ENCODE measurements at places on chromosomes 6 and 20. TPM values are rescaled to one million over a fixed set of nuclear protein-coding genes. Genes with fewer than 3 reads are reported as not detected.
A peak's percentile ranks its signal among the peaks of the same experiment; 100 is the strongest.

- no peak for DNase-seq
These were observed 808.1 kb downstream of the MAFB start for GRCh38 chr20:39880890-39881289.

GRCh38 chr20:634148-634925 lies 18.7 kb downstream of the SRXN1 start:
- no peak for DNase-seq

RTF2 gene
- 75.3 TPM for total RNA-seq

DNA sequence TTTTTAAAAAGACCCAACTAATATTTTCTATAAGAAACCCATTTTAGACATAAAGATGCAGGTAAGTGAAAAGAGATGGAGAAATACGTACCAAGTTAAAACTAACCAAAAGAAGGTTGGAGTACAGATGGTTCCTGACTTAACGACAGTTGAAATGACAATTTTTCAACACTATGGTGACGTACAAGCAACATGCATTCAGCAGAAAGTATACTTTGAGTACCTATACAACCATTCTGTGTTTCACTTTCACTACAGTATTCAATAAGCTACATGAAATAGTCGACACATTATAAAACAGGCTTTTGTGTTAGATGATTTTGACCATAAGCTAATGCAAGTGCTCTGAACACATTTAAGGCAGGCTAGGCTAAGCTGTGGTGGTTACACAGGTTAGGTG lies 228.9 kb downstream of the RNGTT start:
- no peak for DNase-seq

TNFAIP3 gene
- 2.9 TPM for total RNA-seq

WFDC2 gene
- total RNA-seq = 7.4 TPM

- DNase-seq = no peak
These were observed 361.0 kb upstream of the MARCKS start for GRCh38 chr6:113496166-113496565.

DNA sequence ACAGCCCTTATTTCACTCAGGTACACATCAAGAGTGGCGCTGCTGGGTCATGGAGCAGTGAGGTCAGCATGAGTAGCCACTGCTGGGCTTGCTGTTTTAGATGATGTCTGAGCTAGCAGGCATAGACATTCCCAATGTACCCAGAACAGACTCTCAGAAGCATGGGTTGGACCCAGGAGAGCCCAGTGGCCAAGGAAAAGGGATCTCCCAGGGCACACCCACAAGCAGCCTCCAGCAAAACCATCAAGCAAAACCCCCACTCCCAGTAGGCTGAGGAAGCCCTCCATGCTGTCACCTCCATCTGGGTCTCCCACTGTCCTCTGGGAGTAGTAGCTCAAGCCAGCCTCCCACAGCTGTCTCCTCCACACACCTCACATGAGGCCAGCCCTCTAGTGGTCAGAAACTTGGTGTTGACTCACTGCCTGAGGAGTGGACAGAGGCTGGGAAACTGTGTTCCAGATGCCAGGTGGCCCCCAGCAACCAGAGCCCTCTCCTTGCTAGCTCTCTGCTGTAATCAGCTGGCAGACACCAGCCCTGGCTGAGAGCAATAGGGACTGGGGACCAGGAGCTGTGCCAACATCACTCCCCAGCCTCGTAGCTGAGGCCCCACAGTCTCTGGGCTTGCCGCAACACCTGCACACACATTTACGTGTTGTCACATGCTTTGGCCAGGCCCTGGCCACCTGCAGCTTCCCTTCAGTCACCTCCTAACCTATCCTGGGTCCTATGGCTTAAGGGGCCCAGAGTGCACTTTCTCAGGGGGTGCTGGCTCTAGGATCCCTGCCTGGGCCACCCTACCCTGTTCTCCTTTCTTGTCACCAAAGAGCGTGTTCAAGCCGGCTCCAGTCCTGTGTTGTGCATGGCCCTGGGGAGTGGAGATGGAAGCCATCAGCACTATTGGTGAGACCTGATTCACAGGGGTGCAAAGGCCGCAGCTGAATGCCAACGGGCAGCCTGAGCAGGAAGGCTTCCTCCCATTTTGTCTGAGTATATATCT lies 1.9 kb upstream of the AP5S1 start:
- peak; percentile 58 for DNase-seq

DNA sequence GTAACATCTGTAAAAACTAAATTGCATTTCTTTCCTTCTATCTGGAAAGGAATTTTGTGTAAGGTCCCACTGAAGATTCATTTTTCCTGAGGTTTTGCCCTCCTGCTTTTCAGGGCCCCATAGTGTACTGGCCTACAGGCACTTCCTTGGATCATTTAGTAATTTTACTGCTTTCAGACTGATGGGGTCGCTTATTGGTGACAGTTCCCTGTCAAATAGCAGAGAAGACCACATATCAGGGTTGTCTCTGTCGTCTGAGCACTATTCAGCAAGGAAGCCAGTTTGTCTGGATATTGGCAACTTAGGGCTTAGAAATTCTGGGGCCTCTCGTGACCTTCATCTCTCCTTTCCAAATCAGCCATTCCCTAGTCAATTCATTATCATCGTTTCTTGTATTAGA lies 3.5 kb downstream of the GRM1 start:
- DNase-seq = no peak

GRCh38 chr6:37426058-37426944 lies 6.7 kb upstream of the CMTR1 start:
- DNase-seq = no peak

GRCh38 chr6:143478479-143479062 lies 28.0 kb downstream of the PEX3 start:
- no peak for DNase-seq

ADTRP gene
- total RNA-seq = not detected

DNA sequence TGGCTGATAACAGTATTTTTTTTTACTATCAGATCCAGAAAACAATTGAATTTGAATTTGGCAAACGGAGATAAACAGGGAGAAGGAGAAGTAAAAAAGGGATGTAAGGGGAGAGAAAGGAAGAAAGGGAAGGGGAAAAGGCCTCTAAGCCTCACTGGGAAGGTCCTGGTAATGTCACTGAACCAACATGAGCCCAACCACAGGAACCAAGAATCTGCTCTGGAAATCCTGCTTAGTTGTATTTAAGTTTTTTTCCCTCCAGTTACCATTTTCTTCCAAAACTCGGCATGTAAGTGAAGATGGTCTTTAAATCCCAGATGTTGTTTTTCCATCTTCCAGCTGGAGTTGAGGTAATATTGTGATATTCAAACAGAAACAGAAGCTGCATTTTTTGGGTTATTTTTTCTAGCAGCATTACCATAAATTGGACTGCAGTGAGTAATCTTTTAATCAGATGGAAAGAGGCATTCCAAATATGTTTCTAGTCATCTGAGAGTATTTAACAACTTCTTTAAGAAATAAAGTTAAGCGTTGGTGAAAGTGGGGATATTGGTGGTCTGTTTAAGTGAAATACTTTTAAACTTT lies 91.1 kb downstream of the TXNDC5 start:
- no peak for DNase-seq

PPIL6 gene
- 3.3 TPM for total RNA-seq

DNA sequence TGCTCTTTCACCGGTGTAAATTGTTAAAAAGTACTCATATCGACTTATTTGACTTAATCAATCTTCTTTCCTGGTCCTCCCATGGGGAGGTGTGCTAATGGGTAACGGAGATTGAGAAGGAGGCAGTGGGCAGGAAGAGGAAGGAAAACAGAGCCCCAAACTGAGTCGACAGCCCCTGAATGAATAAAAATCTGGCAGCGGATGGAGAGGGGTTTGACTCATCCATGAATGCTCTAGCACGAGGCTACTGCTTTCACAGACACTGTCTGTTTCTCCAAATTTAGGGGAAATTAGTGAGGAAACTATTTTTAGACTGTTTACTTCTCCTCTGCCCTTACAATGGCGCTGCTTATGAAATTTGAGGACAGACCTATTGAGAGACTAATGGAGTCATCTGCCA lies 142.2 kb upstream of the ATXN1 start:
- DNase-seq = no peak

- no peak for DNase-seq
These were observed 62.2 kb downstream of the SLX4IP start for GRCh38 chr20:10497283-10497682.

TSBP1 gene
- total RNA-seq = not detected

- DNase-seq = no peak
These were observed 40.4 kb downstream of the TTI1 start for GRCh38 chr20:37992802-37993409.

DNA sequence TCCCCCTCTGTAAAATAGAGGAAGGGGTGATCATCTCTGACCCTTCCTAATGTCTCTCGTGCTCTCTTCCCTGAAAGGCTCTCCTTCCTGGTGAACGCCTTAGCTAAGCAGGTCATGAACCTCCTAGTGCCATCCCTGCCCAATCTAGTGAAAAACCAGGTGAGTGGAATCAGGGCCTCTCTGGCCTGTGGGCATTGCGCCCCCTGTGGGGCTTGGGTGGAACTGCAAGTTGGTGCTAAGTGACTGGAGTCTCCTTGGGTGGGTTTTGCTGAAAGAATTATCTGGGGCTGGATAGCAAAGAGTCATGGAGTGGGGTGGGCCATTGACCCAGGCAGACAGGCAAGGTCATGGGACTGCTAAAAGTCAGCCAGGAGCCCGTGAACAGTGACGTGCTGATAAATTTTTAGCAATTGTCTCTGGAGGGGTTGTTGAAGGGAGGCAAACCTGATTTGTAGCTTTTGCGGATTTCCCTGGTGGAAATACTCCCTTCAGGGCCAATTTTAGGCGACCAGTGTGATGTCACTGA lies 8.9 kb downstream of the BPIFB1 start:
- DNase-seq = peak; percentile 65

MLN gene
- total RNA-seq = not detected

GRCh38 chr6:92469186-92469828 lies 950.1 kb downstream of the EPHA7 start:
- DNase-seq = no peak

- DNase-seq = no peak
These were observed 13.3 kb upstream of the SLC2A12 start for GRCh38 chr6:134065706-134066105.

CTAGE9 gene
- total RNA-seq = not detected

- no peak for DNase-seq
These were observed 7.7 kb upstream of the PBOV1 start for GRCh38 chr6:138225953-138226352.

- no peak for DNase-seq
These were observed 87.7 kb upstream of the BEND3 start for GRCh38 chr6:107202876-107203468.

GRCh38 chr6:156348424-156348823 lies 428.8 kb upstream of the ARID1B start:
- no peak for DNase-seq

DNA sequence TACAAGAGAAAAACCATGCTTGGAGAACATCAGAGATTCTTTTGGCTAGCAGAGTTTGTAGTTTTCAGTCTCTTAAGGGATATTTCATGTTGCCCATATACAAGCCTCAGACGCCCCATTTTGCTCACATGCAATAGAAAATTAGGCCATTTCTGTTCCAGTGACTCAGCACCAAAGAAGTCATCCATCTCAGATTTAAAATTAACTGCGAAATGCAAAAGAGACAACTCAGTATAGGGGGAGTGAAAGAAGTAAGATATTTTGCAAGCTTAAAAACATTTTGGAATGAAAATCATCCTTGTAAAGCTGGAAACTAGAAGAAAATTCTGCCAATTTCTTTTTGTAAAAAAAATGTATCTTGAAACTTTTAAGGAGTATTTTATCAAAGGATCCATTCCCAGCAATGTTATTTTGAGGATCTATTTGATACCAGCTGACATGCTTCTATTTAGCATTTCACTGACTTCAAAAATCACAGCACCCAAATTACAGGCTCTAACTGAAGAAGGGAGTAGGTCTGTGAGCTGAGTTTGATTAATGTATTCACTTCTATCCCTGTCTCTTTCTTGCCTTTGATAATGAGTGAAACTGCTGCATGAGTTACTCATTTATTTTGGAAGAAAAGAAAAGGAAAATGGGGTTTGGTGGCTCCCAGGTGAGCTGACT lies 223.7 kb upstream of the SULF2 start:
- DNase-seq = no peak

GRCh38 chr6:106609699-106610098 lies 19.6 kb downstream of the RTN4IP1 start:
- DNase-seq = no peak

DNA sequence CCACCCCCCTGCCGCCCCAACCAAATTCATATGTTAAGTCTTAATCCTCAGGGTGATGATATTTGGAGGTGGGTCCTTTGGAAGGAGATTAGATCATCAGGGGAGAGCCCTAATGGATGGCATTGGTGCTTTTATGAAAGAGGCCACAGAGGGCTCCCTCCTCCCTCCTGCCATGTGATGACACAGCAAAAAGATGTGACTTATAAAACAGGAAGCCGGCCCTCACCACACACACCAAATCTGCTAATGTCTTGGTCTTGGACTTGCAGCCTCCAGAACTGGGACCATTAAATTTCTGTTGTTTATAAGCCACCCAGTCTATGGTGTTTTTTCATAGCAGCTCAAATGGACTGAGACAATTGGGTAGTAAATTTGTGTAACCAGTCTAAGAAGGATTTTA lies 176.3 kb downstream of the ADGRG6 start:
- no peak for DNase-seq

- no peak for DNase-seq
These were observed 38.3 kb downstream of the ARHGAP18 start for GRCh38 chr6:129671442-129672340.

- DNase-seq = no peak
These were observed 919.5 kb upstream of the FLRT3 start for GRCh38 chr20:15256676-15257568.

DNA sequence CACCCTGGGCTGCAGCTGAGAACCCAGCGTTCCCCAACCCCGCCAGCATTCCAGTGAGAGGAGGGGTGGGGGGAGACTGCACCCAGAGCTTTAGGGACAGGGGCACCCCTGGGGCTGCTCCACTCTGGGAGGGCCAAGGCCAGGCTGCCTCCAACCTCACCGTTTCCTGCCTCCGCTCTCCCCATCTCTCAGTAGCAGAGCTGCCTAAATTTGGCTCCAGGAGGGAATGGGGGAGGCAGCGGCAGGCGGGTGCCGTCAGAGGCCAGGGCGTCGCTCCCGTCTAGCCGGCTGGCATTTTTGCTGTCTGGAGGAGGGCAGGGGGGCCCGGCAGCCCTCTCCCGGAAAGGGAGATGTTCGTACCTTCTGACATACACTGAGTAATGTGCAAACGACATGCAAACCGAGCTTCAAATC lies 46.6 kb downstream of the NOL4L start:
- DNase-seq = no peak

- no peak for DNase-seq
These were observed 183.0 kb downstream of the TASP1 start for GRCh38 chr20:13455713-13456112.

TTI1 gene
- total RNA-seq = 49.6 TPM

GRCh38 chr6:157329829-157330228 lies 6.5 kb upstream of the TMEM242 start:
- no peak for DNase-seq

GRCh38 chr6:113392551-113393055 lies 464.5 kb upstream of the MARCKS start:
- DNase-seq = no peak

TGM3 gene
- 0.43 TPM for total RNA-seq

ZSCAN23 gene
- total RNA-seq = 12.5 TPM

DNA sequence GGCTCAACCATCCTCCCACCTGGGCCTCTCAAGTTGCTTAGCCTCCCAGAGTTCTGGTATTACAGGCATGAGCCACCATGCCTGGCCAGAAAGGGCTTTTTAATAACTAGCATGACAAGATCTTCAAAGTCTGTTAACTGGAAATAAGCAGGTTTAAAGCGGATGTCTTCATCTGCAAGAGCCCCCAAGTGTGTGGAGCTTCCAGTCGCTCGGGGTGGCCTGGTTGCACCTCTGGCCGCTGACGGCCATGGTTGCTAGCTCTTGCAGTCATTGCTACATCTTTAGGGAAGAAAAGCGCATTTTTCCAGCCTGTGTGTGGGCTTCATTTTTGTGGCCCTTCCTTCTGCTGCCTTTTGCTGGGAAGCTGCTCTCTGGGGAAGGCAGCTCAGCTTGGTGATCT lies 7.8 kb downstream of the ARFGAP1 start:
- DNase-seq = no peak
